ENCODE measurements at places on chromosomes 7 and 10. TPM values are rescaled to one million over a fixed set of nuclear protein-coding genes. Genes with fewer than 3 reads are reported as not detected.

TET1 gene
- total RNA-seq, result 1.2 TPM

GRCh38 chr7:123795917-123796316 lies 47.1 kb upstream of the WASL start:
- DNase-seq, result no peak

SEMA4G gene
- total RNA-seq, result 1.4 TPM

PKD2L1 gene
- total RNA-seq, result 0.17 TPM

- DNase-seq, result no peak
Observed at GRCh38 chr7:53292341-53292740, 256.9 kb downstream of the POM121L12 start.

WASHC2C gene
- 22.0 TPM for total RNA-seq

DPY19L1 gene
- 11.1 TPM for total RNA-seq

DNA sequence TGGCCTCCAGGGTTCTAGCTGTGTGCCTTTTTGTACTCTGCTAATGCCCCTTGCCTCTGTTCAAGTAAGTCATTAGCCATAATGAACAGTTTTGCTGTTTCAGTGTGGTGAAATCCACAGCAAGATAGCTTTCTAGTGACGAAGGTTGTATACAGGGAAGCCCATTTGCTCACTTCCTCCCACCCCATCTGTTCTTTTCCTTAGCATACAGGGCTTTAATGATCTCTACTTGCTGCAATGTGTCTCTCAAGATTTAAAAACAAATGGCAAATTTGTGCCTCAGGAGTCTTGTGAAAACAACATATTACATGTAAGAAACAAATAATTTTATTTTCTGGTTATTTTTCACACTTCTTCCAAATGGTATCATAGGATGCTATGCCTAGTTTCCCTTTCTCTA lies 243.2 kb downstream of the CDK14 start:
- DNase-seq, result no peak
